ENCODE measurements at places on chromosomes 2 and 18. TPM values are rescaled to one million over a fixed set of nuclear protein-coding genes. Genes with fewer than 3 reads are reported as not detected.

PHLPP1 gene
- total RNA-seq: 7.1 TPM

ERICH2 gene
- total RNA-seq: not detected

DNA sequence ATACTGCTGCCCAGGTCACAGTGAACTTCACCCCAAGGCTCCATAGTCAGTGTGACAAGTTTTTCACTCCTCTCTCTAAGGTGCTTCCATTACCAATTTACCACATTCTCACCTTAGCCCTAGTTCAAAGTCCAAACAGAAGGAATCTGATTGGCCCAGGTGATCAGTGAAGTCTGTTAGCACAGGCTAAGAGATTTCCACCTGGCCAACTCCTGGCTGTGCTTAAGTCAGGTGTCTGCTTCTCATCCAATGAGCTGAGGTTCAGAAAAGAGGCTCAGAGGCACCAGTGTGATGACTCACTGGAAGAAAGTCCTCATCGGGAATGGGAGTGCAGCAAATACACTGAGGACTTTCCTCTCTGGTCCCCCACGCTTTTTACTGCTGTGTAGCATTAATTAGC, 164.4 kb upstream of the MGAT5 start:
- no peak for DNase-seq

DNA sequence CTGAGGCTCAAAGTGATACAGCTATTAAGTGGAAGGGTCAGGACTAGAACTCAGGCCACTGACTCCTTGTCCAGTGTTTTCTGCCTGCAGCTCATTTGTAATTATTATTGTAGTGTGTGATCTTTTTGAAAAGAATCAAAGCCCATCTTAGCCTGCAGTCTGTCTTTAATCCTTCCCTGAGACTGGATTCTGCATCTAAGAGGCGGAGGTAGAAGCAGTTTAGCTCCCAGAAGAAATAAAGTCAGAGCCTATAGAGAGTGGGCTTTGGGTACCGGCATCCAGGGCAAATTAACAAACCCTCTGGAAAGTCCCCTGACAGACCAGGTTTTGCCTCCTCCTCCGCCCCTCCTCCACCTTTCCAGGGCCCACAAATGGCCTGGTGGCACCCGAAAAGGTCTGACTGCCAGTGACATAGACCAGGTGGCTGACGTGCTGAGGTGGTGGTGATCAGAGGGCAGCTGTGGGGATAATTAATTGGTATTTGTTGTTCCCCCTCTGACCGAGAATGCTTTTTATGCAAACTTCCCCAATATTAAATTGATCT, 2.2 kb upstream of the RAX start:
- DNase-seq: no peak

DNA sequence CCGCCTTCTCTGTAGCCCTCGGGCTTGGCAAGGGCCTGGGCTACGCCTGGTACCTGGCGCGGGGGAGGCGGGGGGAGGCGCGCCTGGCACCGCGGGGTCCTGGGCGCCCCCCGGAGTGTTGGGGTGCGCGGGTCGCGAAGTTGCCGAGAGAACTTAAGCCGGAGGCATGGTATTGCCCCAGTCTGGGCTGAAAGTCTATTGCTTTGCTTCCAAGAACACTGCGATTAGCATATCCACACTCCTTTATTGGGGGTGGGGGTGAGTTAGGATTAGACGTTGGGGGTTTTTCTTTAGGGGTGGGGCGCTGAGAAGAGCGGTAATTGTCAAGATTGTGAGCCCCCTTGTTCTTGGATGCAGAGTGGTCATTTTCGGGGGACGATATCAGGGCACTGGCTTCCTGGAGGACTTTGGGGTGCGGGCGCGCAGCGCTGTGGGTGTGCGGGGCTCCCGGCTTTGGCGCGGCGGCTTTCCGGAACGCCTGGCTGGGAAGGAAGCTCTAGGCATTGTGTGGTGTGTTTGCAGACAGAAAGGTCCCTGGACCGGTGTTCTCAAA, 798 bp downstream of the TANC1 start:
- no peak for DNase-seq

DNA sequence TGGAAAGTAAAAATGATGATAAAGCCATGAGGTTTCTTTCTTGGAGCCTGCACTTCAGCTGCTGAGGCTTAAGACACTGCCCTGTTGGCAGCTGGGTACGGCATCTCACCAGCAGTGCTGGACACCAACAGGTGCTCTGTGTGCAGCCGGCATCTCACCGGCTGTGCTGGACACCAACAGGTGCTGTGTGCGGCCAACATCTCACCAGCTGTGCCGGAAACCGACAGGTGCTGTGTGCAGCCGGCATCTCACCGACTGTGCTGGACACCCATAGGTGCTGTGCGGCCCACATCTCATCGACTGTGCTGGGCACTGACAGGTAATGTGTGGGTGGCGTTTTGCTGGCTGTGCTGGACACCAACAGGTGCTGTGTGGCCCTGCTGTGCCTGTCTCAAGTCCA, 190.8 kb downstream of the TMEM18 start:
- no peak for DNase-seq

GRCh38 chr2:189350540-189351209, 90.6 kb upstream of the WDR75 start:
- DNase-seq: no peak

GRCh38 chr18:55534547-55534946, 53.4 kb downstream of the TCF4 start:
- no peak for DNase-seq

- no peak for DNase-seq
Observed at GRCh38 chr2:60054571-60055340, 498.7 kb downstream of the BCL11A start.

DNA sequence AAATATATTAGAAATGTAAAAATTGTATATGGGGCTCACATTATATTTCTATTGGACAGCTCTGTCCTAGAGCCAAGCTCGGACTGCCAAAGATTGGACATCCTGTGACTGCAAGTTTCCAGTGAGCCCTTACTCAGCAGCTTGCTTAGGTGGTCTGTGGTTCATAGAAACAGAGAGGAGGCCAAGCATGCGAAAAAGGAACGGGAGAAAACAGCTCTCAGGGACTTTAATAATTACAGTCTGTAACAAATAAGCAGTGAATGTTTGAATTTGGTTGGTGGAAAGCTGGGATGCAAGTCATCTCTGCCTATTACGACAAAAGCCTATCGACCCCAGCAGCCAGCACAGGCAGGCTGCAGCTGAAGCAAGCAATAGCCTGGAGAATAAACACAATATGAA, 35.6 kb downstream of the WIPF1 start:
- no peak for DNase-seq

DNA sequence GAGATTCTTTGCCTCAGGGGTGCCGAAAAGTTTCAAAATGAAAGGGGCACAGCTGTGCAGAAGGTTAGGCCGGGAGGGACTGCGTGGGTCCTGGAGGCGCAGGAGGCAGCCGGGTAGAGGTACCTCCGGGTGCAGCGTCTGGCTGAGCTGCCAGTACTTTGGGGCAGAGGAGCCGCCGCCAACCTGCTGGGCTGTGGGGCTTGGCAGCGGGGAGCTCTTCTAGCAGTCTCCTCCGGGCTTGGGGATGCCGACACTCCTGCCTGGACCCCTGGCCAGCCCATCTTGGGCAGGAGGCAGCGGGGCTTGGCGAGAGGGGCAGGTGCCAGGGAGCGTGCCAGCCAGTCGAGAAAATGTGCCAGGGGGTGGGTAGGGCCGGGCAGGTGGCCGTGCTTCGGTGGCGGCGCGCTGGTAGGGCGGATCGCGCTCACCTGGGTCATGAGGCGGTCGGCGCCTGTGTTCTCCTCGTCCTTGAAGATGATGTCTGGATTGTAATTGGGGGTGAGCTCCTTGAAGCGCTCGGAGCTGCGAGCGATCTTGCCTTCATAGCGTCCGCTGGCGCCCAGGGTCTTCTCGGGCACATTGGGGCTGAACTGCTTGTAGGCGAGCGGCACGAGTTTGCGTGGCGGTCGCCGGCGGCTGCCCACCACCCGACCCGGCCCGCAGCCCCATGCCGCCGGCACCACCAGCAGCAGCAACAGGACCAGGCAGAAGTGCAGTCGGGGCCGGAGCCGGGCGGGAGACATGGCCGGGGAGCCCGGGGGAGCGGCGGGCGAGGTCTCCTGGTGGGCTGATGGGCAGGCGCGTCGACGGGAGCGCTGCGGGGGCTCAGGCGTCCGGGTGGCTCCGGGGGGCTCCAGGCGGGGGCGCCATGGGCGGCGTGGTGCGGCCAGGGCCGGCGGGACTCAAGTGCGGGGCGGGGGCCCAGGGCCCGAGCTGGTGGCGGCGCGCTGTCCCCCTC, 717 bp downstream of the IHH start:
- DNase-seq: no peak
